ENCODE measurements at places on chromosomes 12 and 14.

GRCh38 chr14:36383767-36384431 is 63.5 kb upstream of the MBIP start:
- DNase-seq, result no peak

DNA sequence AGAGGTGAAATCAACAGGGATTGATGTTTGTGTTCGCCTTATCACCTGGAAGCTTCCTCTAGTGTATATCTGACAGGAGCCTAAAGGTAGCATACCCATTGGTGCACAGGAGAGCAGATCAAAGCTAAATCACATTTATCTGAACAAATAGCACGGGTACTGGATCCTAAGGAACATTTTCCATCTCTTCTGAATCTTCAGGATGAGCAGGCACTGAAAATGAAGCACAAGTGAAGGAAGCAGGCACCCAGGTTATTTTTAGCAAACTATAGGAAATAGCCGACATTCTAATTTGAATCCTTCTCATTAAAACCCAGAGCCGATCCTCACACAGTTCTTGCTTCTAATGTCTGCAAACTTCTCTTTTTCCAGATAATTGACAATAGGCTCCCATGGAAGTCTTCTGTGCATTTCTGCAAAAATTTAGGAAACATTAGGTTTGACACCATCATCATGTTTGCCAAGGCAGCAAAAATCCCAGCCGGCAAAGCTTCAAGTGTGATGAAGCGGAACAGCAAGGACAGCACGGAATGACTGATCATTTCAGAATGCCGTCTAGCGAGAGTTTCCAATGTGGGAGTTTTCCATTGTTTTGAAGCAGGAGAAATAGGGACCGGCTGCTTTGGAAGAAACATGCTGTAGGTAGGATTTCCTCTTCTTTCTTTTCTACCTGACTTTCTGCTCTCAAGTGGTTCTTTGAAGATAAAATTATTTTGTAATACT is 24.3 kb upstream of the RGS6 start:
- no peak for DNase-seq

DNA sequence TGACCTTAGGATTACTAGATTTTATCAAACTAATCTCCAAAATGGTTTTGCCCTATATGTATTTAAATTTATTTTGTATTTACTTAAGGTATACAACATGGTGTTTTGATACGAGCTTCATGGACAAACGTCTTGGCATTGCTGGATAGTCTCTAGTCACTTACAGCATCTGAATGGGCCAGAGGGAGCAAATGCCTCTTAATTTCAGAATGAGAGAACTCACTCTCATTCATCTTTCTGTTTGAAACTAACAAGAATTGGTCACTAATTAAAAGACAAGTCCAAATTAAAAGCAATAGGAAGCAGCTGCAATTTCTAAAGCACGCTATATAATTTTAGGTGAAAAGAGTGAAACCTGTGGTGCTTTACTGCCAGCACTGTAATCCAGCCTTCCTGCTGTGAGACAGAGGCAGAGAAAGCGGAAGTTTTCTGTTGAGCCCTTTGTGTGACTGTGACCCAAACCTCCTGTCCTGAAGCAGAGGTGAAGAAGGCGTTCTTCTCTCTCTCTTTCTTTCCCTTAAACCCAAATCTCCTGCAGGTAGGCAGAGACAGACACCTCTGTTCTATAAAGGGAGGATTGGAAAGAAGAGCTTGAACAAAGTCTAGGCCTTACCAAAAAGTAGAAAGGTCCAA is 184.6 kb upstream of the NAV3 start:
- peak; percentile 9 for DNase-seq

DNA sequence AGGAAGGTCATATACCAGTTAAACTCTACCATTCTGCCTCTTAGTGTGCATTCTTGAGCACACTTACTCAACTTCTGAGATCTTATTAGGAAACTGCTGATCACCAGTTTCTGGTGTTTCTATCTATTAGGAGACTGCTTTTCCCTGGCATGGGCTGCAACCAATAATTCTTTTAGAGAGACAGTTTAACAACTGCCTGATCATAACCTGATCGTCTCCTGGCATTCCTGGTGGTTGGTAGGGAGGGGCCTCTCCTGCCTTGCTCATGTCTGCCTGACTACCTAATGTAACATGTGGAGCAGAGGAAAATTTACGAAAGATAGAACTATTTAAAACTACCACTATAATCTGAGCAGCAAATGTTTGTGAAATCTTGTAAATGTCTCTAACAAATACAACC is 75.3 kb upstream of the MGAT4C start:
- DNase-seq, result no peak

DNA sequence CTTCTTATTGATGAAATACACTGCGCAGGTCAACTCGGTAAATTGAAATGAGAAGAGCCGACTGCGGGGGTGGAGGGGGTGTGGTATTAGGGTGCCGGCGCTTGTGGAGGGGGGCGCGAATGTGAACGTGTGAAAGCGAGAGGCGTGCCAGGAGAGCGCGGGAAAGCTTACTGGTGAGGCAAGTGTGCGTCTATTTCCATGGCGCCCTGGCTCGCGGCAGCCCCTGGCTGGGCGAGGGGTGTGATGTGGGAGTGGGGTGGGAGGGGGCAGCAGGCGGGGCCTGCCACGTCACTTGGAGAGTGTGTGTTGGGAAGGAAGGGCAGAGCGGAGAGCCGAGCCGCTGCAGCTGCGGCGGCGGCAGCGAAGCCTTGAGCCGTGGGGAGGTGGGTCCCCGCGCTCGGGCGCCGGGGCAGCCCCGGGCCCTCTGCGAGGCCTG is 88.8 kb downstream of the GALNT8 start:
- no peak for DNase-seq
